ENCODE measurements at places on chromosomes 13 and 19.

- DNase-seq, result no peak
Observed at GRCh38 chr13:38341149-38341692, 8.4 kb upstream of the UFM1 start.

GRCh38 chr19:35665604-35666003 lies 713 bp upstream of the UPK1A start:
- no peak for DNase-seq

DNA sequence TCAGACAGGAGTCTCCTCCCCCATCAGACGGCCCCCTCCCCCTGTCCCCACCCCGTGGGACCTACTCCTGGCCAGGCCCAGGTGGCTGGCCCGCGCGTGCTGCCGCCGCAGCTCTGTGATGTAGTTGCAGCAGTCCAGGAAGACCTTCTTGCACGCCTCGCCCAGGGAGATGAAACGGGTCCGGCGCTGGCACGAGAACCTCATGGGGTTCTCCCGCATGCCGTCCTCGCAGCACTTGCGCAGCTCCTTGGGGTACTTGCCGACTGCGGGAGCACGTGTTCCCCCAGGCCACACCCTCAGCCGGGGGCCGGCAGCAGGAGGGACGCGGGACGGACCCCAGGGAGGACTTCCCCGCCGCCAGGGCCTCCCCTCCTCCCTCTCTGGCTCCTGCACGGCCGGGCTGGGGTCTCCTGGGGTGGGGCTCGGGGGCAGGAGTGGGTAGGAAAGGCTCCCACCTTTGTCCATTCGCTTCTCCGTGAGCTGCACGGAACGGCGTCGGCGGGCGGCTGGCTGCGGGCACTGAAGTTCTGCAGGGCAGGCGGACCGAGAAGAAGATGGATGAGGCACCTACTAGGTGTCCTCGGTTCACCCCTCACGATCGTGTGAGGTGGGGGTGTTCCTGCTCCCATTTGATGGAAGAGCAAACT lies 13.3 kb downstream of the C3 start:
- no peak for DNase-seq

DNA sequence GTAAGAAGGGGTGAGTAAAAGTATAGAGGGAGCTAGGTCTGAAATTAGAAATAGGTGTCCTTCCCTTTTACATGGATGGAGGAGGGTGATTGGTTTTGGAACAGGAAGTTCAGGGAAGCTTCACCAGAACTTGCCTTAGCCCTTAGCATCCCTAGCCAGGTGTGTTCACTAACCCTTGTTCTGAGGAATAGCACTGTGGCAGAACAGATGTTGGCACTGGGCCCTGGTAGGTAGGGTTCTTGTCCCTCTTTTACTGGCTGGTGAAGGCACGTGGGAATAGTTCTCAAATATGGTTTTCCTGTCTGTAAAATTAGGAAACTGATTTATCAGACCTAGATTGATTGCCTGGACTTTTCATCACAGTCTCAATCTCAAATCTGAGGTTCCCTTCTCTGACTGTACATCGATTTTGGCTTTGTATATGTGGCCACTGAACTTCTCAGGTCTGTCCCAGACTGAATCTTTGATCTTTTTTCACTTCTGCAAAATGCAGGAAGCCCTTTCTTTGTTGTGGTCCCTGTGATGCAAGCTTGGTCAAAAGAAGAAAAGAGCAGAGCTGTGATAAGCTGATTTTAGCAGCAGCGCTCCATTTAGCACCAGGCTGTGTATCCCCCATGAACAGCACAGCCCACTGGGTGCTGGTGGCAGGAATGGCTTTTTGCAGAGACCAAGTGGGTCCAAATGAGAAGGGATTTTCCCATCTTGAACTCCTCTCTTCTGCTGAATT lies 86.2 kb upstream of the HTR2A start:
- DNase-seq, result no peak

DNA sequence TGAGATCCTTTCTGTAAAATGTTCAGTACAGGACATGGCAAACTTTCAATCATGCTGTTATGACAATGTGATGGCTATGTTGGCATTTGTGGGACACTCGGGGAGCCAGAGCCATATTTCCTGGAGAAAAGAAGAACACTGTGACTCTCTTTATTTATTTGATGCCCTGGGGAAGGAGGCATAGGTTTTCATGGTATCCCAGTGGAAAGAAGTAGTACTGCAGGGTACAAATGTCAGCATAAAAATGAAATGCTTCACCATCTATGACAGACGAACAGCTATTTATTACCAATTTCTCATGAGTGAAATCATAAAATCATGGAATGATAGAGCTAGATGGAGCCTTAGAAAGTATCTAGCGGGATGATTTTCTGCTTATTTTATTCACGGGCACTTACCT lies 217.1 kb downstream of the COL4A1 start:
- DNase-seq, result no peak

GRCh38 chr19:4622695-4623421 lies 16.5 kb upstream of the TNFAIP8L1 start:
- DNase-seq, result no peak

DNA sequence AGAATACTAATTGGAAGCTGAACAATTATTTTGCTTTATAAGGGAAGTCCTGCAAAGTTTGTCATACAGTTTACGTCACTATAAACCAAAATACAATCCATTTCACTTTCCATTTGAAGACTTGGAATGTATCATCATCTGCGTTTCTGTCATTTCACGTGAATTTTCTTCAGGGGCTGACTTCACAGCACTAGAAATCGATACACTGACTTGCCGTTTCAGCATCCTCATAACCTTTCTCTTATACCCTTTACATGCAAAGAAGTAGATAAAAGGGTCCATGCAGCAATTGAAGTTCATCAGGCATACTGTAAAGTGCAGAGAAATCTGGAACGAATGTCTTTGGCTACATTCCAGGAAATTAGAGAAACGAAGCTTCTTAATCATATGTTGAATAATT lies 12.2 kb downstream of the GPR183 start:
- no peak for DNase-seq

DNA sequence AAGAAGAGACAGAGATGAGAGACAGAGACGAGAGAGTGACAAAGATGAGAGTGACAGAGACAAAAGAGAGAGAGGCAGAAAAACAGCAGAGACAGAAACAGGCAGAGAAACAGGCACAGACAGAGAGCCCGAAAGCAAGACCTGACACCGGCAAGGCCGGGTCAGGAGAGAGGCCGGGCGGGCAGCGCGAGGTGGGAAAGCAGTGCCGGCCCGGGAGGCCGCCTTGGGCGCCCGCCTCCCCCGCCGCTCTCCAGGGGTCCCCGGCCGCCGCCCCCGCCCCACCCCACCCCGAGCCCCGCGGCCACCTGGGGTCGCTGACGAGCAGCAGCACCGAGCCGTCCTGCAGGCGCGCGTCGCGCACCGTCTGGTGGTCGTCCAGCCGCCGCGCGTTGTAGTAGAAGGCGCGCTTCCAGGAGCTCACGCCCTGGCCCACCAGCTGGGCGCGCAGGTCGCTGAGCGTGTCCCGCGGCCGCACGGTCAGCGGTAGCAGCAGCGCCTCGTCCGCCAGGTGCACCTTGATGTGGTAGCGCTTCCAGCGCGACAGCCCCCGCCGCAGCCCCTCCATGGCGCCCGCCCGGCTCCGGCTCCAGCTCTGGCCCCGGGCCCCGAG lies at the start of gene TINCR:
Gene TINCR (minus strand): TSS at position 594 of the 610 bp plus-strand sequence.
- no peak for DNase-seq

DNA sequence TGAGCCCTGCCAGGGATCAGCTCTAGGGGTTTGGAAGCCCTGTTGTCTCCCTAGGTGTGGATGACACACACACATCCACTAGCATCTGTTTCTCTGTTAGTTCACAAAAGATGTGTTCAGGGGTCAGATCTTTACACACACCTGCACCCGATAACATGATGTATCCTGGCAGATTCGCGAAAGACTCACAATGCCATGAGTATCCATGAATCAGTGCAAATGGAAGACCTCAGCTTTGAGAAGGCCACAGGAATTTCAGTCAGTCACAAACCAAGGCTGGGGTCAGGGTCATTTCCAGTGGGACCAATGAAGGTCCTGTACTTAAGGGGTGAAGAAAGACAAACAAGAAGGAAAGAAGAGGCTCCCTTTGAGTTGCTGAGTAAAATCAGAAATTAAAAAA lies 898.2 kb downstream of the UQCRFS1 start:
- no peak for DNase-seq

GRCh38 chr19:42269478-42270345 lies 660 bp downstream of the CIC start:
- no peak for DNase-seq

DNA sequence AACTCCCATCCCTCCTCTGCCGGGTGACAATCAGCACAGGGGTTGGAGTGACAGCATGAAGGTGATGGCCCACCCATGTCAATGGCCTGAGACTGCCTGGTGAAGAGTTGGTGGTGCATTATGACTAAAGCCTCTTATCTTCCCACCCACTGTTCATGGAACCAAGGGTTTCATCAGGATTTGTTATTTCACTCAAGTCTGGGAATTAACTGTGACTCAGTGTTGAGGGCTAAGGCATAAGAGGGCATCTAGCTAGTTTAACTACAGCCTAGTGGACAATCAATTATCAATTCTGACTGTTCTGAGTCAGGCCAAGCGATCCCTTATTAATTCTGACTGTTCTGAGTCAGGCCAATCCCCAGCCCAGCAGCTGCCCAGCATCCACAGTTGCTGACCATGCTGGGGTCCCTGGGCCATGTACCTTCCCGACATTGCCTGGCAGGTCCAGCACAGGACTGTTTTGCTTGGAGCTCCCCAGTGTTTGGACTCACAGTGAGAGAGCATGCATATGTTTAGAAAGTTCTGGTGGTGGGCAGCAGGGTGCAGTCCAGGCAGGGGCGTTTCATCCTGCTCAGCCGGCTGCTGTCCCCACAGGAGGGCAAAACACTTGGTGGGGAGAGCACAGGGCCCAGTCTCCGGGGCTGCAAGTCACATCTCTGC lies 65.5 kb downstream of the RASL11A start:
- no peak for DNase-seq
